GF-D8 (cell line): ENCODE measurements at places on chromosomes 3 and 15.

DNA sequence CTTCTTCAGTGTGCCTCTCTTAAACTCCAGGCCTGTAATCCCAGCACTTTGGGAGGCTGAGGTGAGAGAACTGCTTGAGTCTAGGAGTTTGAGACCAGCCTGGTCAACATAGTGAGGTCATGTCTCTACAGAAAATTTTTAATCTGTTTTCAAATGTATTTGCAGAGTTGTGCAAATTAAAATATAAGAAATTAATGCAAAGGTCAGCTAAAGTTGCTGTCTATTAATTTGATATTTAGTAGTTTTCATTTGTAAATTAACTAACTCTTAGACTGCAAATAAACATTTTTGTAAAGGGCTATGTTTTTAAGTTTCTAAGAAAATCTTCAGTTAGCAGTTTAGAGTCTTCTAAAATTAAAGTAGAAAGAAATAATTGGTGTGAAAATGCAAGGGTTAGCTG lies 99.9 kb upstream of the TJP1 start:
- no peak for DNase-seq

- DNase-seq, result no peak
Measured at GRCh38 chr3:68802111-68802870, 130.1 kb downstream of the TAFA4 start.

DNA sequence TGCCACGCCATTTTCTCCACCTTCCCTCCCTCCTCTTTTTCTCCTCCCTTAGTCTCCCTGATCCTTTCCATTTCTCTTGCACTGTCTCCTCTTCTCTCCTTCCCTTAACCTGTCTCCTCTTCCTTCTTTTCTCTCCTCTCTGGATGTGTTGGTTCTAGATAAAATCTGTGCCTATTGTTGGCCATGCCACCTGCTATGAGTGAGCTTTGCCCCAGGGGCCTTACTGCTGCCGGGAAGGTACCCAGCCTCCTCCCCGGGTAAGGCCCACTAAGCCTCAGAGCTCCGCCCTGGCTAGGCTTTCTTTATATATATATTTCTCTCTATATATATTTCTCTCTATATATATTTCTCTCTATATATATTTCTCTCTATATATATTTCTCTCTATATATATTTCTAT lies 14.7 kb downstream of the GPD1L start:
- no peak for DNase-seq

- no peak for DNase-seq
Measured at GRCh38 chr3:106717178-106717780, 660.0 kb upstream of the CCDC54 start.

DNA sequence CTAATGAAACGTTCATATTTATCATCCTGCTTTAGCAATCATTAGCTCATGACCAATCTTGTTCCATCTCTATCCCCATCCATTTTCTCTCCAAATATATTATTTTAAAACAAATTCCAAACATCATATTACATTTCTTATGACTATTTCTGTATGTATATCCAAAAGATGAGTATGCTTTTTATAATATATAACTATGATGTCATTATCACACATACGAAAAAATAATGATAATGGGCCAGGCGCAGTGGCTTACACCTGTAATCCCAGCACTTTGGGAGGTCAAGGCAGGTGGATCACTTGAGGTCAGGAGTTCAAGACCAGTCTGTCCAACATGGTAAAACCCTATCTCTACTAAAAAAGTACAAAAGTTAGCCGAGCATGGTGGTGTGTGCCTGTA lies 280.4 kb downstream of the FHIT start:
- no peak for DNase-seq

DNA sequence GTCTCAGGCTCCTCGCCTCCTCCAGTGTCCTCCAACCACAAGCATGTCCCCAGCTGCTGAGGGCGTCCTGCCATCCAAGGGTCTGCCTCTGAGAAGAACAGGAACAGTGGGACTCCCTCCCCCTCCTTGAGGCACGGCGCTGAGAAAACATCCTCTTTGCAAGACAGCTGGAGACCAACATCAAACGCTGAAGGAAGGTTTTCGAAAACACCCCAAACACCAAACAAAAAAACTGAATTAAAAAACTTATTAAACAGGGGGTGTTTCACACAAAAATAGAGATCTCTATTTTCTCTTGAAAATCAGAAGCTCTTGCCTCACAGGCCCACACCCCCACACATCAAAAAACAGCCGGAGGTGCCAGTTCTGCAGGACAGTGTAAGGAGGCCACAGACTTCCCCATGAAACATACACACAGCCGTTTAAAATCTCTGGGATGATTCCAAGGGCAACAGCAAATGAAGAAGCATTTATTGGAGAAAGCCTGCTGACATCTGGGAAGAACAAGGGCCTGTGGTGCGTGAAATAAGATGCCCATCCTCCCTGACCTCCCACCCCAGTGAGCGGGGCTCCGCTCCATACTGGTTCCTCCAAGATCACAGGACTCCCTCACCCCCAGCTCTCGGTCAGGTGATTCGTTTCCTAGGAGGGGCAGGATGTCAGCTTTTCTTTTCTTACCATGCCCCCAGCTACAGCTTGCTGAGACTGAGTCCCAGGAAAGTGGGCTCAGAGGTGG lies 71.3 kb downstream of the NUP210 start:
- no peak for DNase-seq

GRCh38 chr3:114080201-114080600 lies 23.7 kb downstream of the QTRT2 start:
- DNase-seq, result no peak
